ENCODE measurements at places on chromosomes 2 and 18. TPM values are rescaled to one million over a fixed set of nuclear protein-coding genes. Genes with fewer than 3 reads are reported as not detected.
A peak's percentile ranks its signal among the peaks of the same experiment; 100 is the strongest.

DNA sequence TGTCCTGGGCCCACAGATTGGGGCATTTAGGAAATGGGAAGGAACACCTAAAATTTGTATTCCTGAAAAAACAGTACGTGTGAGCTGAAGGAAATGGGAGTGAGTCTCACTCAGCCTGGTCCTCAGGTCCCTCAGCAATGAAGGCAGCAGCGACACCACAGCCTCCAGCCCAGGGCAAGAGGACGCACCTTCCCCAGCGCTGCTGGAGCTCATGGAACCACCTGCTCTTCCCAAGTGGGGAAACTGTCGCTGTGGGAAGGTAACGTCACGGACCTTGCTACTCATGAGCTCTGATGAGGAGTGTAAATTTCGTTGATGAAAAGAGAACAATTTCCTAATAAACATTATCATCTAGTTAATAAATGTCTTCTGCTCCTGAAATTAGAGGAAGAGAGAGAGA is 323.6 kb downstream of the EIPR1 start:
- H3K27ac ChIP-seq = no peak overlapping the region
- H3K27me3 ChIP-seq = peaks cover 9% of the 10 kb centered on the region
- no peak overlapping the region for H3K4me3 ChIP-seq
- no peaks in the 10 kb centered on the region for H3K36me3 ChIP-seq
- H3K4me1 ChIP-seq = no peaks in the 10 kb centered on the region

DNA sequence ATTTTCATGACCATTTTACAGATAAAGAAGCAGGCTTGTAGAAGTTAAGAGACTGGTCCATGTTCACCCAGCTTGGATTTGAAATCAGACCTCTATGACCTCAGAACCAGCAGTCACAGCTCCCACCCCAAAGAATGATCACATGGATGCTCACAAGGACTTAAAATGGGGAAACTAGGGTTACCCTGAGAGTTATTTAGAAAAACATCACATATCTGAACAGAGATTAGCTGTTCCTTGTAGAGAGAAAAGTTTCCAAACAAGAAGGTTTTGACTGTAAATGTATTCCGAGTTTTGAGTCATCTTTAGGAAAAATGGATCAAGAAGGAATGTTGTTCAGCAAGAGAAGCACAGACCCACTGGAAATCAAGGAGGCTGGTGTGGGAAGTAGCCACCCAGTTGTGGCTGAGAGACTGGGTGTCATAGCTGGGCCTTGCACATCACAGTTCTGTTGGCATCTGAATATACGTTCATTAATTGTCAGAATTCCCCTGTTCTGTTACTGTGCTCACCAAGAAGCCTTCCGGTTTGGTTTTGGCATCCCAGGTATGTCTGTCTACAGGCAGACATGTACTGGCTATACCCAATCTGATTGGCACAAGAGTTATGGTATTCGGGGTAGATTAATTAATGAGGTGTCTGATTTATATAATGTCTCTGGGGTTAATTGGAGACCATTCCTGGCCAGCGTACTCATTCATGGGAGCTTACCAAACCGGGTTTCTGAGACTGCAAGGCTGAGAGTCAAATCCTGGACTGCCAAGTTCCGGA is 371.8 kb upstream of the SLC14A2 start:
- H3K27ac ChIP-seq = no peak overlapping the region
- DNase-seq = no peak
- no peaks in the 10 kb centered on the region for H3K36me3 ChIP-seq
- no peaks in the 10 kb centered on the region for H3K27me3 ChIP-seq
- no peak overlapping the region for H3K4me3 ChIP-seq

GRCh38 chr2:53544871-53545558 is 222.6 kb upstream of the CHAC2 start:
- no peak for DNase-seq
- no peak overlapping the region for H3K27ac ChIP-seq
- H3K4me3 ChIP-seq = no peak overlapping the region
- no peaks in the 10 kb centered on the region for H3K36me3 ChIP-seq
- H3K4me1 ChIP-seq = no peaks in the 10 kb centered on the region

DNA sequence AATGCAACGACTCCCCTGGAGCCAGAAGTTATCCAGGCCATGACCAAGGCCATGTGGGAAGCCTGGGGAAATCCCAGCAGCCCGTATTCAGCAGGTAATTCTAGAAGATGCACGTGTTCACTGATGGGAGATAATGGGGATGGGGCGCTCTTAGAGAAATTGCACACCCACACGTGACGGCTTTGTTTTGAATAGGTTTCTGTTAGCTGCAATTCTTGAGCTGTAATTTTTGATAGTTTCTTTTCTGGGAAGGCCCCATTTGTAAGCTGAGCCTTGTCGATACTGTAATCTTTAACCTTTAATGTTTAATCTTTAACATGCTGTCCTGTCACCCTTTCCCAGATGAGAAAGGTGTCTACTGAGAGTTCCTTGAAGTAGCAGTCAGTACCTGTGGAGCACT is 3.6 kb downstream of the SCLY start:
- peaks cover 9% of the 10 kb centered on the region for H3K4me1 ChIP-seq
- H3K27me3 ChIP-seq = no peaks in the 10 kb centered on the region
- H3K27ac ChIP-seq = no peak overlapping the region
- peaks cover 56% of the 10 kb centered on the region for H3K36me3 ChIP-seq

GRCh38 chr2:133287709-133288108 is 280.6 kb downstream of the NCKAP5 start:
- no peak overlapping the region for H3K27ac ChIP-seq
- H3K36me3 ChIP-seq = no peaks in the 10 kb centered on the region
- no peaks in the 10 kb centered on the region for H3K27me3 ChIP-seq
- DNase-seq = no peak

- no peaks in the 10 kb centered on the region for H3K4me1 ChIP-seq
- H3K36me3 ChIP-seq = no peaks in the 10 kb centered on the region
- peaks cover 42% of the 10 kb centered on the region for H3K27me3 ChIP-seq
- H3K4me3 ChIP-seq = no peak overlapping the region
- DNase-seq = no peak
These were observed 91.6 kb downstream of the HS1BP3 start for GRCh38 chr2:20559277-20559676.

- no peaks in the 10 kb centered on the region for H3K27me3 ChIP-seq
- DNase-seq = no peak
- H3K4me3 ChIP-seq = no peak overlapping the region
- H3K4me1 ChIP-seq = no peaks in the 10 kb centered on the region
- H3K36me3 ChIP-seq = no peaks in the 10 kb centered on the region
These were observed 78.3 kb downstream of the VWC2L start for GRCh38 chr2:214489181-214489580.

- H3K4me1 ChIP-seq = no peaks in the 10 kb centered on the region
- H3K4me3 ChIP-seq = no peak overlapping the region
- no peaks in the 10 kb centered on the region for H3K36me3 ChIP-seq
These were observed 132.7 kb upstream of the MEX3C start for GRCh38 chr18:51330148-51330547.

GRCh38 chr2:44772669-44773378 is 168.7 kb upstream of the SIX3 start:
- no peak overlapping the region for H3K27ac ChIP-seq
- H3K36me3 ChIP-seq = no peaks in the 10 kb centered on the region
- H3K4me3 ChIP-seq = no peak overlapping the region
- no peak for DNase-seq
- peaks cover 16% of the 10 kb centered on the region for H3K27me3 ChIP-seq
- H3K4me1 ChIP-seq = no peaks in the 10 kb centered on the region

GRCh38 chr2:68767031-68767961 is 32.7 kb downstream of the ARHGAP25 start:
- peak overlapping the region; percentile 36 for H3K27ac ChIP-seq
- DNase-seq = no peak
- H3K36me3 ChIP-seq = no peaks in the 10 kb centered on the region
- peaks cover 8% of the 10 kb centered on the region for H3K4me1 ChIP-seq
- H3K27me3 ChIP-seq = no peaks in the 10 kb centered on the region
- H3K4me3 ChIP-seq = no peak overlapping the region

- H3K27me3 ChIP-seq = no peaks in the 10 kb centered on the region
- no peak overlapping the region for H3K27ac ChIP-seq
- no peaks in the 10 kb centered on the region for H3K36me3 ChIP-seq
- no peak overlapping the region for H3K4me3 ChIP-seq
These were observed 8.4 kb downstream of the ITM2C start for GRCh38 chr2:230872968-230873660.

DNA sequence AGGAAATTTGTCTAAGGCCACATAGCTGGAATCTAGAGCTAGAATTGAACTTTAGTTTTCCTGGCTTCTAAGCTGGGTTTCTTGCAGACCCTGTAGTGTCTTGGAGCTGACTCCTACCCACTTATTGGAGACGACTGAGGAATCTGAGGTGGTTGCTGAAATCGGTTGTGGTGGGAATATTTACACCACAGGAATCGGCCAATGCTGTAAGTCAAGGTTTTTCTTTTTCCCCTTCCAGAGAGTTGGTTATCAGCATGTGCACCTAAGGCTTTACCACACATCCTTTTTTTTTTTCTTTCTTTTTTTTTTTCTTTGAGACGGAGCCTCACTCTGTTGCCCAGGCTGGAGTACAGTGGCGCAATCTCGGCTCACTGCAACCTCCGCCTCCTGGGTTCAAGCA is 9.4 kb downstream of the CABLES1 start:
- H3K36me3 ChIP-seq = no peaks in the 10 kb centered on the region
- H3K27me3 ChIP-seq = peaks cover 45% of the 10 kb centered on the region
- peaks cover 12% of the 10 kb centered on the region for H3K4me1 ChIP-seq
- no peak for DNase-seq
- no peak overlapping the region for H3K4me3 ChIP-seq

DNA sequence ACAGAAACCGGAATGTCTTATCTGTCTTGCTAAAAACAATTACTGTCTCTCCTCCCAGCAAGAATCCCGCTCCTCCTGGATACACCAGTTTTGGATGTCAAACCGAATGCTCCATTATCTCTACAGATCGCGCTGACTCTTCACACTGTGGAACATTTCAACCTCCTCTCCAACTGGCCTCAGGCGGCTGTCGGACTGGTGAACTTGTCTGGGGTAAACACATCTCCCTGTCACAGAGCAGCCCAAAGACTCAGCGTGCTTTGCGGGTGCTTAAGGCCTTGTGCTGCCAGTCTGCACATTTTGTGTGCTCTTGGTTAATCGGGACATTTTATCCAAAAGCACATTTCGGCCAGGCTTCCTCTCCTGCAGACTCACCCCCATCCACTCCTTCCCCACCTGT is 173.1 kb downstream of the ICOS start:
- no peak overlapping the region for H3K4me3 ChIP-seq
- H3K27me3 ChIP-seq = peaks cover 11% of the 10 kb centered on the region
- no peaks in the 10 kb centered on the region for H3K36me3 ChIP-seq
- no peak for DNase-seq
- H3K27ac ChIP-seq = no peak overlapping the region

- H3K4me3 ChIP-seq = no peak overlapping the region
- no peaks in the 10 kb centered on the region for H3K36me3 ChIP-seq
- H3K27ac ChIP-seq = no peak overlapping the region
- no peaks in the 10 kb centered on the region for H3K4me1 ChIP-seq
- peaks cover 11% of the 10 kb centered on the region for H3K27me3 ChIP-seq
These were observed 131.4 kb upstream of the MAP3K20 start for GRCh38 chr2:172944022-172944793.

DNA sequence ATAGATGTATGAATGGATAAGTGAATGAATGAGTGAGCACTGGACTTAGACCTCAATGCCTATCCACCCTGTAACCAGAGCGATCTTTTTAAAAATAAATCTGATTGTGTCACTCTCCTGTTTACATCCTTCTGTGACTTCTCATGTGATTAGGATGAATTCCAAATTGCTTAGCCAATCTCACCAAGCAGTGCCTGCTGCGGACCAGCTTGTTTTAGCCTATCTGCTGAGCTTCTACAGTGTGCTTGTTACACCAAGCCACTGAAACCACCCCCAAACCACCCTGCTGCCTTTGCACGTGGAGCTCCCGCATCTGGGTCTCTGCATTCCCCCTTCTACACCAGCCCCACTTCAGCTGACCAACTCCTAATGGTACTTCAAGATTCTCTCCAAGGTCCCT is 265.4 kb downstream of the EN1 start:
- H3K27me3 ChIP-seq = no peaks in the 10 kb centered on the region
- H3K27ac ChIP-seq = no peak overlapping the region
- DNase-seq = no peak
- no peaks in the 10 kb centered on the region for H3K4me1 ChIP-seq
- no peaks in the 10 kb centered on the region for H3K36me3 ChIP-seq
- H3K4me3 ChIP-seq = no peak overlapping the region

DNA sequence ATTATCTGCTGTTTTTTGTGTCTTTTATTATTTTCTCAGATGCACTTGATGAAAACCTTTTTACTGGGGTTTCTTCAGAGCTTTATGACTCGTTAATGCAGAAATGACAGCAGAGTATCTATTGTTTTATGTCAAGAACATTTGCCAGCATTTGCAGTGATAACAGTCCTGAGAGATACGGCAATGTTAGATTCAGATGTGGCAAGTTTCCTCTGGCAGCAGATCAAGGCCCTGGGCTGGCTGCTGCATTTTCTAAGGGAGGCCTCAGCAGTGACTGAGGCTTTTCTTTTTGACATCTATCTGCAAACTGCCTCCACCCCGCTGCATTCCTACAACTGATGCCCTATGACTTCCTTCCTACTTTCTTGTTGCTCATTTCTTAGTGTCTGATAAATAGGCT is 40.2 kb downstream of the EFEMP1 start:
- peaks cover 2% of the 10 kb centered on the region for H3K4me1 ChIP-seq
- no peak overlapping the region for H3K4me3 ChIP-seq
- no peak for DNase-seq
- H3K36me3 ChIP-seq = no peaks in the 10 kb centered on the region
- no peak overlapping the region for H3K27ac ChIP-seq

GRCh38 chr18:48771641-48772375 is 179.0 kb downstream of the SMAD7 start:
- no peak for DNase-seq
- no peak overlapping the region for H3K27ac ChIP-seq
- H3K4me1 ChIP-seq = no peaks in the 10 kb centered on the region
- no peak overlapping the region for H3K4me3 ChIP-seq
- no peaks in the 10 kb centered on the region for H3K36me3 ChIP-seq

- no peak overlapping the region for H3K4me3 ChIP-seq
- no peaks in the 10 kb centered on the region for H3K27me3 ChIP-seq
- no peaks in the 10 kb centered on the region for H3K4me1 ChIP-seq
- H3K36me3 ChIP-seq = no peaks in the 10 kb centered on the region
- peak; percentile 12 for DNase-seq
- peak overlapping the region; percentile 47 for H3K27ac ChIP-seq
These were observed 73.3 kb upstream of the KLF7 start for GRCh38 chr2:207238831-207239701.

DNA sequence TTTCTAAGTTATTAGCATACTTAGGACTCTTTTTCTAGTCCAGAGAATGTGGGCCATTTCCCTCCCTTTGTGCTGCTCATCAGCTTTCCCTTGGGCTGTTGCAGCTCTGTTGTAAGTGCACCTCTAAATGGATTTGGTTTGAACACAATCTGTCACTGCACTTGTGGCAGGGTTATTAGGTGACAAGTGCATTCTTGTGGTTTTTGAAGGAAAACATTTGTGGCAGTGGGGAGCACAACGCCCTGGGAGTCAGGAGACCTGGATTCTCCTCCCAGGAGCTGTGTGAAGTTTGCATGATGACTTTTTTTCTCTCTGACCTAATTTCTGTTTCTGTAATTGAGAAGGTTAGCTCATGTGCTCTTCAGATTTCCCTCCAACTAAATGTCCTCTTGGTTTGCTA is 630.9 kb upstream of the FAM98A start:
- no peaks in the 10 kb centered on the region for H3K4me1 ChIP-seq
- no peak overlapping the region for H3K27ac ChIP-seq
- DNase-seq = no peak

GRCh38 chr2:176794392-176794791 is 418.2 kb upstream of the HNRNPA3 start:
- no peak overlapping the region for H3K27ac ChIP-seq
- H3K36me3 ChIP-seq = no peaks in the 10 kb centered on the region
- no peak for DNase-seq
- H3K4me3 ChIP-seq = no peak overlapping the region
- H3K4me1 ChIP-seq = no peaks in the 10 kb centered on the region

SLC9A4 gene
- 0.04 TPM for total RNA-seq

ARHGAP15 gene
- 4.2 TPM for total RNA-seq

HOXD12 gene
- total RNA-seq = not detected

SLC16A14 gene
- not detected for total RNA-seq

DNAJC5G gene
- total RNA-seq = not detected

All from K562 (cell line).